M059J (cell line): ENCODE measurements at places on chromosomes 6 and 20. TPM values are rescaled to one million over a fixed set of nuclear protein-coding genes. Genes with fewer than 3 reads are reported as not detected.

Gene ENPP1
- total RNA-seq, result 31.3 and 40.5 TPM in 2 replicates

Gene FAM209B
- total RNA-seq, result not detected in 2 replicates

Gene SEMG1
- not detected in 2 replicates for total RNA-seq

Gene TAGAP
- 0.02 TPM in 1 of 2 replicates, not detected in the other for total RNA-seq

GRCh38 chr20:39960522-39961428 is 728.3 kb downstream of the MAFB start:
- no peak for DNase-seq

- peak; percentile 99 for DNase-seq
Observed at GRCh38 chr6:155026022-155026705, 31.0 kb downstream of the TIAM2 start.

DNA sequence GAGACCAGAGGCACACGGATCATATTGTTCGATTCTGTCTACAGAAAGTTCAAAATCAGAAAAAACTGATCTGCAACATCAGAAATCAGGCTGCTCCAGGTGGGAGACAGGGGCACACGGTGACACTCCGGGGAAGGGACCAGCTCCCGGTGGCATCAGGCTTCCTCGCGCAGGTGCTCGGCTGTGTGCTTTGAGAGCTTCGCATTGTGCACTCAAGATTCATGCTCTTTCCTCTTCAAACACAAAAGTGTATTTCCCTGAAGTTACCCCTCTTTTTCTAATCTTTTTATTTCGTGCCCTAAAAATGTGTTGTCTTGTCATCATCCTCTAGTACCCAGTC is 108.1 kb downstream of the DLL1 start:
- no peak for DNase-seq

GRCh38 chr6:2492686-2493523 is 247.5 kb upstream of the GMDS start:
- DNase-seq, result no peak

- no peak for DNase-seq
Observed at GRCh38 chr6:12075067-12075563, 63.0 kb downstream of the HIVEP1 start.

- DNase-seq, result peak; percentile 70
Observed at GRCh38 chr20:47196091-47197081, 160.1 kb downstream of the ZMYND8 start.

DNA sequence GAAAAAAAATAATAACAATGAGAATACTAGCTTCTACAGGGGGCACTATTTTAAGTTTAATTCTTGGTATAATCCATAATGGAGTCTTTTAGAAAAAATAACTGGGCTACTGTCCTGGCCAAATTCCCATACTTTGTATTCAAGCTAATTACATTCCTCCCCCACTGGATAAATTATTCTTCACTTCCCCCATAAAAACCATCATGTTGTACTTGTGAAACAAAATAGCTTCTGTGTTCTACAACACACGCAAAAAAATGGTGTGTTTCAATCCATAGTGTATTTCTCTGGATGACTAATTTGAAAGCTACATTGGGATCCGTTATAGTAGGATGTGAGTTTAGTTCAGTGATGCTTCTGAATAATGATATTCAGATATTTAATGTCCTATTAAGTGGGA is 21.6 kb upstream of the HDDC2 start:
- no peak for DNase-seq

GRCh38 chr6:86888301-86888700 is 49.0 kb upstream of the HTR1E start:
- DNase-seq, result no peak

DNA sequence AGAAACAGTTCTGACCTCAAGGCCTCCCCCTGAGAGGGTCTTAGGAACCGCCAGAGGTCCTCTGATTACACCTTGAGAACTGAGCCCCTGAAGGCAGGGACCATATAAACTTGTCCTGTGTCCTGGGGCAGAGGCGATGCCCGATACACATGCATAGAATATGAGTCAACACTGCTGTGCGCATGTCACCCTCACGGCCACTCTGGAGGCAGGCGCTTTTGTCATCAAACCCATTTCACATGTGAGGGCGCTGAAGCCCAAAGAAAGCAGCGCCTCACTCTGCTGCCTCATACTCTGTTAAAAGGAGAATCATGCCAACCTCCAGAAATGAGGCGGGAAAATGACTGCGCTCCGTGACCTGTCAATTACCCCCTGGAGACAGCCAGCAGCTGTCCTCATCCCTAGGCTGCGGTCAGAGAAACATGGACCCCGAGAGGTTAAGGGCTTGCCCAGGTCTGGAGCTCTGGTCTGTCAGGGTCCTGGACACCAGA is 158.3 kb downstream of the GRM4 start:
- DNase-seq, result peak; percentile 15

GRCh38 chr6:100893743-100894142 is 12.6 kb upstream of the ASCC3 start:
- DNase-seq, result no peak

GRCh38 chr6:88165844-88166492 is at the start of gene CNR1:
TSS of gene CNR1 (minus strand) at chr6:88166347. CDS start at chr6:88145274, 21,073 bp downstream.
- peak; percentile 38 for DNase-seq

- DNase-seq, result peak; percentile 86
Observed at GRCh38 chr20:50957798-50958614, at the start of gene DPM1. TSS of gene DPM1 (minus strand) at chr20:50958532. CDS start at chr20:50958523, 9 bp downstream.
